Activated CD4-positive, alpha-beta T cell treated with anti-CD3 and anti-CD28 coated beads, Interleukin-2, amount 50 U/mL, for 24 hours (primary cell): ENCODE measurements at places on chromosomes 11 and 22.

DNA sequence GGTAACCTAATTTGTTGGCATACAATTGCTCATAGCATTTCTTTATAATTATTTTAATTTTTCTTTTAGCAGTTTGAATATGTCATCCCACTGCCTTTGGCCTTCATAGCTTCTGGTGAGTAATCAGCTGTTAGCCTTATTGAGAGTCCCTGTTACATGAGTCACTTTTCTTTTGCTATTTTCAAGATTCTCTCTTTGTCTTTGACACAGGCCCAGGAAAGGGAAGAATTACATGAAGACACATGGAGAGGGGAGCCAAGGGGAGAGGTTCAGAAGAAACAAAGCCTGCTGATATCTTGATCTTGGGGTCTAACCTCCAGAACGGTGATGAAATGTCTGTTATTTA is 418.2 kb downstream of the METTL15 start:
- DNase-seq, result no peak

DNA sequence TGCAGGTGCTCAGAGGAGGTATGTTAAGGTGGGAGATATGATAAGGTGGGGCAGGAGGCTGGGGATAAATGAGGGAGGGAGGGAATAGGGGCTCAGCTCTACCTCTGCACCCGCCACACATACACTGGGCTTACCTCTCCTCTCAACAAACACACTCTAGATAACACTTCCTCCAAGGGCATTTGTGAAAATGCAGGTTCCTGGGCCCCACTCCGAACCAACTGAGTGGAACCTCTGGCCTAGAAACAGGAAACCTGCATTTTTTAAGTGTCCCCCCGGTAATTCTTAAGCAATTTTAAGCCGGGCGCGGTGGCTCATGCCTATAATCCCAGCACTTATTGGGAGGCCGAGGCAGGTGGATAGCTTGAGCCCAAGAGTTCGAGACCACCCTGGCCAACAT is 46.5 kb upstream of the CD5 start:
- no peak for DNase-seq

GRCh38 chr11:1471736-1472135 is 14.8 kb downstream of the MOB2 start:
- no peak for DNase-seq

- no peak for DNase-seq
Measured at GRCh38 chr11:69435161-69435986, 46.1 kb upstream of the LINC01488 start.

- no peak for DNase-seq
Measured at GRCh38 chr11:27795955-27796861, 96.0 kb upstream of the BDNF start.

GRCh38 chr11:59380263-59381059 is 21.8 kb downstream of the OR5AN1 start:
- DNase-seq, result no peak

- no peak for DNase-seq
Measured at GRCh38 chr11:36469881-36470802, 39.9 kb downstream of the TRAF6 start.

- DNase-seq, result no peak
Measured at GRCh38 chr11:71281204-71281603, 28.8 kb upstream of the SHANK2 start.

- no peak for DNase-seq
Measured at GRCh38 chr11:94793002-94793401, 24.8 kb downstream of the AMOTL1 start.

DNA sequence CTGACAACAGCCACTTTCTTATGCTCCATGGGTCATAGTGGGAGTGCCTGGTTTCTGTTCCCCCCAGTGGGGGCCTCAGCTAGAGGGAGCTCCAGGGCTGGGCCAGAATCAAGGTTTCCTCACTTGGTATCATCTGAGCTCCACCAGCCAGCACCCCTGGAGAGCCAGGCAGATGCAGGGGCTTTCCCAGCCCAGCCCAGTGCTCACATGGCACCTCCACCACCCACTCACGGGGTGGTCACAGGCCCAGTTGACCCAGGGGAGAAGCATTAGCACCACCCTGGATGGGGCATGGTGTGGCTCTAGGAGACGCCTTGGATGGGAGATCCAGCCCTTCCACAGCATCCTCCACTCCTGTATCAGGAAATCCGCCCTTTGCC is 24.1 kb upstream of the WNT7B start:
- DNase-seq, result no peak

DNA sequence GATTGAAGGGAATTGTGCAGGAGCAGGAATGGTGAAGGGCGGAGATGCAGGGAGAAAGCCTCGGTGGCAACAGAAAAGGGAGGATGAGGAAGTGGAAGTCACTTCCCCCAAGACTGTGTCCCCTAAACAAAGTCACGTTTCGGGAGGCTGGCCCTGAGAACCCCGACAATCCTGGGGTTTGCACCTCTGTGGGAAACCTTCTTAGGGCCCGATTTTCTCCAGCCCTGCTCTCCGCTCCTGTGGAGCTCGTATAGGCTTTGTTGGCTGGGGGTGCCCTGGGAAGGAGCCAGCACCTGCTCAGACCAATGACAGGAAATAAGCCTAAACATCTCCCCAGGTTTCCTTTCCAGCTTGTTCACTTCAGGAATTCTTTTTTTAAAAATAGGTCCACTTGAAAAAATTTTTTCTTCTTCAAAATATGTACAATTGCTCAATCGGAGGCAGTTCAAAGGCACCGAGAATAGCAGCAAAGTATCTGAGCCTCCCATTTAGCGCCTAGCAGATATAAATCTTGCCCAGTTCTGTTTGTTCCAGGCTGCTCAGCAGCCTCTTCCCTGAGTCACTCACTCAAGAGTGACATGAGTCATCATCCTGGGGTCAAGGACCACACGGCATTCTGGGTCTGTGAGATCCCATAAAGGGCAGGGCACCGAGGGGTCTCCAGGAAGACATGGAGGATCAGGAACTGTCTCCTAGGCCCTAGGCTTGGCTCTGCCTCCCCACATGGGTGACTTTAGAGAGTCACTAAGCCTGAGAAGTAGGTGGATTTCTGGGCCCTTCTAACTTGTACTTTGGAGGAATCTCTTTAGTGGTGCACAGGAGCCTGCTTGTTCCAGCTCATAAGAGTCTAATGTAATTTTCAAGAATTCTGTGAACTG is 34.0 kb downstream of the IRAG1 start:
- no peak for DNase-seq

DNA sequence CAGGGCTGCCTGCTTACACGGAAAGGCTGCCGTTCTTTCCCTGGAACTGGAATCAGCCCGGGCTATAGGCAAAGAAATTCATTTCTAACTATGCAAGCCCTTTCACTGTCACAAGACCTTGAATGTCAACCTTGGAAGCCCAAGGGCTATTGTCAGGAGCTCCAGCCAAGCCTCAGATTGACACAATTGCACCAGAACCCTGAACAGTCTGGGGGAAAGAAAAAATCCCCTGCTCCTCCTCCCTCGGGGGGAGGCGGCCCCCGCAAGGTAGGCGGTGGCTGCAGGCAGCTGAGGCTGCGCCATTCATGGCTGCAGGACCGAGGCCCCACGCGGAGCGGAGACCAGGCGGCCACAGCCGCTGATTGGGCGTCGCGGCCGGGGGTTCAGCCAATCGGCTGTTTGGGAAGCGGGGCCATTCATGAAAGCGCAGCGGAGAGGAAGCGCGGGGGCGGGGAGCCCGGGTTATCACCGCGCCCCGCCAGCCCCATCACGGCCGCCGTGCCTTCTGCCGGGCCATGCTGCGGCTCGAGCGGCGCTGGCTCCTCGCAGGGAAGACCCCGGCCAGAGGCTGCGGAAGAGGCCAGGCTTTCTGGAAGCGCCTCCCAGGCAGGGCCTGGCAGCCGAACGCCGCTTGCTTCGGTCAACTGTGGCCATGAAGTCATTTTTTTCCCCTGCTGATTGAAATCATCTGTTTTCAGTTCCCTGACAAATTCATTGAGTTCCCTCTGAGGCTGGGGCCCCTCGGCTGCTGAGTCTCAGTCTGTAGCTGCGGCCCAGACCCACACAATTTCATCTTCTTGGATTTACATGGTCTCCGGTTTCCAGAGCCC is 38.1 kb upstream of the LINC01488 start:
- peak; percentile 36 for DNase-seq

DNA sequence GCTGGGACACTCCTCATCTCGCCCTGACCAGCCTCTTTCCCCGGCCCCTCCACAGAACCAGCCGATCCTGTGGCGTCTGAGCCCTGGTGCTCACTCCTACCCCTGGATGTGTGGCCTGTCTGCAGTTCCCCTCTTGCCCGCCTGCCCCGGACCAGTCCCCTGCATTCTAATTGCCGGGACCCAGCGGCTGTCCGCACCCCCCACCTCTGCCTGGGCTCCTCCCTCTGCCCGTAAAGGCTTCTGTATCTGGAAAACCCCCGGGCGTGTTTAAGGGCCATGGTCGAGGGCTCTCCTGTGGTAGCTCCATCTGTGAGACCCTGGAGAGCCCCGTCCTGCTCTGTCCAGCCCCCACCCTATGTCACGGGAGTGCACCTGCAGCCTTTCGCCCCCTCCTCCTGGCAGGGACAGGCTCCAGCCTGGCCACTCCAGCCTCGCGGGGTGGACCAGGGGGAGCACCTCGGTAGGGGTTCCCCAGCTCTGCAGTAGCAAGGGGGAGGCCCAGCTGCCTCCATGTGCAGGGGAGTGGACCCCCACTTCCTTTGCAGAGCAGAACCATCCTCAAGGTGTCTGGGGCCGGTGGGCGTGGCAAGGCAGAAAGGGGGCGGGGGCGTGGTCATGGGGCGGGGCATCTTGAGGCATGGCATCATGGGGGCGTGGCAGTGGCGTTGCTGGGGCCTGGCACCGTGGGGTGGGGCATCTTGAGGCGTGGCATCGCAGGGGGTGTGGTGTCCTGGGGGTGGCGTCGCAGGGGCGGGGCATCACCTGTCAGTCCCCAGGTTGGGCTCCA is 430.4 kb downstream of the TBC1D22A start:
- no peak for DNase-seq

GRCh38 chr11:8429483-8429882 is 164.5 kb downstream of the STK33 start:
- DNase-seq, result no peak

DNA sequence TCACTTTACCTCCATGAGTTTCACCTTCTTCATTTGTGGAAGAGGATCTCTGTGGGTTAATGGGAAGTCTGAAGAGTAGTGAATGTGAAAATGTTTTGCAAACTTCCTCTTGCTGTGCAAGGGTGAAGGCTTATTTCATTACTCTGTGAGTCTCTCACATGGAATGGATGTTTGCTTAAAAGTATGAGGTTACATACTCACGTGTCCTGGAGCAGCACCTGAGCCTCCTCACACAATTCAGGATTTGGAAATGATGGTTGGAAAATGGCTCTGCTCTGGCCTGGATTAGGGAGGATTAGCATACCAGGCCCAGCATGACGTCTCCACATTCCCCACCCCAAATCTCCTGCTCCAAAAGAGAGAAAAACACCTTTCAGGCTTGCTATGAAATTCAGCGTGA is 4.8 kb downstream of the GRAMD1B start:
- DNase-seq, result no peak

DNA sequence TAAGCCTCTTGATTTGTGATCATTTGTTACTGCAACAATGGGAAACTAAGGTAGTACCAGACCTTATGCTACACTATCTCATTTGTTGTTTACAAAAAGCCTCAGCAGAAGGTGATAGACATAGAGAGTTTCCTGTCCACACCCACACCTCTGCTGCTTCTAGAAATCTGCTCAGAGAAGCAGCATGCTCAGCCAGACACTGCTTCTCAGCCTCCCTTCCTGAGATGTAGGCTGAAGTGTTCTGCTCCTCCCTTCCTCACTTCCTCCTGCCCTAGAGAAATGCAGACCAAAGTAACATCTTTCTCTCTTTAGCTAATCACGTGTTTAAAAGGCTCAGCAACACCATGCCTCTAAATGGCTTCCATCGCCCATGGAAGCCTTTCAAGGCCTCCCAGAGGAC is 88.4 kb downstream of the SLC1A2 start:
- DNase-seq, result no peak

DNA sequence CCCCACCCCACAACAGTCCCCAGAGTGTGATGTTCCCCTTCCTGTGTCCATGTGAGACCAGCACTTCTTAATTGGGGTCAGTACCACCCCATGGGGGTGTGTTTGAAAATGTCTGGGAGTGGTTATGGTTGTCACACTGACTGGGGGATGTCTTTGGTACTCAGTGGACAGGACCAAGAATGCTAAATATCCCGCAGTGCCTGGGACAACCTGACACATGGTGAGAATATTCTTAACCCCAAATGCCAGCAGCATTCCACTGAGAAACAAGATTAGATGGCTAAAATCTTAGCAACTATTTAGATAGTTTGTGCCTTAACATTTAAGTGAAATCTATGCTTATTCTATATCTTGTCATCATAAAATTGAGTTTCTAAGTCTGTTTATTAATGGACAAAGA is 177.5 kb upstream of the ZBED5 start:
- DNase-seq, result no peak

GRCh38 chr11:79212741-79213190 is 228.1 kb downstream of the TENM4 start:
- no peak for DNase-seq

DNA sequence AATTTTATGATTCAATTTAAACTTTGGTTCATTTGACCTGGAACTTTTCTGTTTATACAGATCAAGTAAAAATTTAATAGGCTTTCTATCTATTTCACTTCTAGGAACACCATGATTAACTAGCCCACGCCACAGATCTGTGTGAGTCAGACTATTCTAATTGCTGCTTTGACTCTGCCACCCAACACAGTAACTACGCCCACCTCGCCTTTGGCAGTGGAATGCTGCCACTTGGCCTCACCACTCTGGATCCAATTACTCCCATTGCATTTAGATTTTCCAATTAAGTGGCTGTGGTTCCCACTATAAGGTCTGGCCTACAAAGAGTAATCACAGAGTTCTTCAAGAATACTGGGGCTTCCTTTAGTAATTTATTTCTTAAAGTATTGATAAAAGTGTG is 46.6 kb upstream of the LIN7C start:
- no peak for DNase-seq

GRCh38 chr11:3926458-3927095 is 71.1 kb downstream of the STIM1 start:
- no peak for DNase-seq

DNA sequence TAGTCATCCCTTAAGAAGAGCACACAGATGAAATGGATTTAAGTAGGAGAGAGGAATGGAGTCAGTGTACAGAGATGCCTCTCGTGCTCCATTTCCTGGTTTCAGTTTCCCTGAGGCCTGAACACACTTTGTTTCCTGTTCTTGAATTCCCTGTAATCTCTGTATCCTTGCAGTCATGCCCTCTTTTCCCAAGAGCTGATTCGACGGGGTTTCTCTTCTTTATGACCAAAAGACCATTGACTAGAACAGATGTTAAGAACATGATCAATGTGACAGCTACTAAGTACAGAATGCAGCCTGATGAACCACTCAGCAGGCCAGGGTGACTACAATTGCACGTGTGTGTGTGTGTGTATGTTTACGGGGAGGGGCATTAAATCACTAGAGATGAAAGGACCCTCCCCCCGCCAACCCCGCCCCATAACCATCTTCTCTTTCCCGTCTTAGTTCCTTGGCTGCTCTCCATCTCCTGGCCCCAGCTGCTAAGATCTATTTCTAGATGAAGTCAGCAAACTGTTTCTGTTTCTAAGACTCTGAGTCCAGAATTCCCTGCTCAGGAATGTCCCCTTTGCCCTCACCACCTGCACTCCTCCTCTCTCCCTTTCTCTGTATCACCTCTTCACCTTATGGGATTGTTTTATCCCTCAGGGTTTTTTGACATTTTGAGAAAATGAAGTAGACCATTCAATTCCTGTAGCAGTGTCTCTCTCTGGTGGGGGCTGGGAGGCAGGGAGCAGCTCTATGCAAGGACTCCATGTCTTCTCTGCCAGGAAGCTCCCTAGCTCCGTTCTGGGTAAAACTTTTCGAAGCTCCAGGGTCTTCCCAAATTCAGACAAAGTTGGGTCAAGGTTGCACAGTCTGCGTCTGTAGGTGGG is 26.0 kb downstream of the SLC22A6 start:
- DNase-seq, result no peak

GRCh38 chr11:126696982-126697381 is 303.6 kb downstream of the KIRREL3 start:
- DNase-seq, result no peak

- no peak for DNase-seq
Measured at GRCh38 chr11:73085189-73085875, 56.8 kb downstream of the FCHSD2 start.
